ENCODE measurements at places on chromosomes 3 and 15. TPM values are rescaled to one million over a fixed set of nuclear protein-coding genes. Genes with fewer than 3 reads are reported as not detected.
A peak's percentile ranks its signal among the peaks of the same experiment; 100 is the strongest.

DNA sequence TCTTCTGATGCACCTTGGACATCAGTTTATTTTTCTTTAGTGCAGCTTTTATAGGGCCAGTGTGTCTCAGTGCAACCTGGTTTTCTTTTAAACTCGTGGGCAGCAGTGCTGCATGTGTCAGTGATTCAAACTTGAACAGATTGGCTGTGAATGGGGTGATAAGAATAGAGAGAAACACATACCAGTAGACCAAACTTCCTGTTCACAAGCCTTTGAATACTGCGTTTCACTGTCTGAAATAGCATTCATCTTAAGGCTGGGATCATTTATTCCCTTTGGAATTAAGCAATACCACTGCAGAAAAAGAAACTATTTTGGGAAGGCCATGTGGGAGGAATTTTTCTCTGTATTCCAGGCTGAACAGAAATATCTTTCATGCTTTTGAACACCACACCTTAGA, 51.7 kb downstream of the PHLDB2 start:
- no peaks in the 10 kb centered on the region for H3K27me3 ChIP-seq
- peaks cover 50% of the 10 kb centered on the region for H3K36me3 ChIP-seq
- no peak overlapping the region for H3K27ac ChIP-seq
- peaks cover 29% of the 10 kb centered on the region for H3K4me1 ChIP-seq
- DNase-seq, result no peak
- no peak overlapping the region for H3K4me3 ChIP-seq

- H3K4me1 ChIP-seq, result no peaks in the 10 kb centered on the region
- H3K27ac ChIP-seq, result no peak overlapping the region
- DNase-seq, result no peak
- H3K36me3 ChIP-seq, result no peaks in the 10 kb centered on the region
- H3K4me3 ChIP-seq, result no peak overlapping the region
- H3K27me3 ChIP-seq, result no peaks in the 10 kb centered on the region
Measured at GRCh38 chr3:58508437-58508836, 16.5 kb downstream of the KCTD6 start.

The SLC28A2 gene
- not detected for total RNA-seq

The SCN11A gene
- not detected for total RNA-seq

The GOLGA8G gene
- 0.25 TPM for total RNA-seq

The ALPK3 gene
- total RNA-seq, result not detected

The CLDN18 gene
- not detected for total RNA-seq

The BFSP2 gene
- total RNA-seq, result not detected

- H3K36me3 ChIP-seq, result no peaks in the 10 kb centered on the region
- H3K27me3 ChIP-seq, result peaks cover 6% of the 10 kb centered on the region
- H3K27ac ChIP-seq, result no peak overlapping the region
- no peak for DNase-seq
Measured at GRCh38 chr15:33148129-33148751, 46.3 kb downstream of the FMN1 start.

DNA sequence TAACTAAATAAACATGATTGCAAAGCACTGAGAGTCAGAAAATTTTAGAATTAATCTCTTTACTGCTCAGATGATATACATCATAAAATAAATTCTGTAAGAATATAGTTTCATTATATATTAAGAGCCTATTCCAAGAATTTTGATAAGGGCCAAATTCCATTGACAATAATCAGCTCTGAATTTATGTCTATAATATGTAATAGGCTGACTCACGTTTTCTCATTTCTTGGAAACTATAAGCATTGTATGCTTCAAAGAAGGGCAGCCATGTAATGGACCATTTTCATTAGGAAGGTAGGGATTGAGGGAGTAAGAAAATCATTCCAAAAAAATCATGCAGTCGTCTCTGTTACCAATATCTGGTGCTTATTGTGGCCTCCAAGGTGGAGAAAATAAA, 315.9 kb downstream of the ZIC4 start:
- no peaks in the 10 kb centered on the region for H3K4me1 ChIP-seq
- DNase-seq, result no peak
- H3K27me3 ChIP-seq, result no peaks in the 10 kb centered on the region

The EXD1 gene
- not detected for total RNA-seq

DNA sequence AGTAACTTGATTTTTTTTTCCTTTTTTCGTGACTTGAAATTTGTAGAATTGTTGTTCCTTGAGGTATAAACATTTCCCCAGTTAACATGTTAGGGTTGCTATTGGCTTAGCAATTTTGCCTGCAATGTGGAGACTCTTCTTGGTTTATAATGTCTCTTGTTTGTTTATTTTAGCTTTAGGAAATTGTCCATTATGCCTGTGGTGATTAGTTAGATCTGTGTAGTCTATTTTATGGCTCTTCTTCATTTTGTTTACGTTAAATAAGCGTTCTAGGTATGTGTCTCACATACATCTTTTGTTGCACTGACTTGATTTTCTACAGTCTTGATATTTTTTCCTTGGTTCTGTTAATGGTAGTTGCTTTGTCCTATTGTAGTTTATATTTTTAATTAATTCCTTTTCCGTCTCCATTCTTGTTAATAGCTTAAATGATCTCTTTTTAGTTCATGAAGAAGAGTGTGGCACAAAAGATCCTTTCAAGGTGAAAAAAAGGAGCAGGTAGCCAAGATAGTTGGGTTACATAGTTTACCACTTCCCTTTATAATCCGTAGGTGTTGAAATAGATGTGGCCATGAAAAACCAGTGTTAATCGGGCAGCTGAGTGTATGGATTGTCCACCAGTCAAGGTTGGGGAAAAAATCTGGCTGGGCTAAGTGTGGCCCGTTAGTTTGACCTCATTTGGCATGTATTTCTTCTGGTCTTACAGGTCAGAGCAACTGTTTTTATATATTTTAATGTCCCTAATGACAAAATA, 12.1 kb downstream of the IQGAP1 start:
- H3K27me3 ChIP-seq, result no peaks in the 10 kb centered on the region
- peaks cover 14% of the 10 kb centered on the region for H3K36me3 ChIP-seq
- H3K27ac ChIP-seq, result peak overlapping the region; percentile 79
- peaks cover 44% of the 10 kb centered on the region for H3K4me1 ChIP-seq
- peak; percentile 49 for DNase-seq

- no peaks in the 10 kb centered on the region for H3K27me3 ChIP-seq
- peaks cover 56% of the 10 kb centered on the region for H3K4me1 ChIP-seq
- H3K27ac ChIP-seq, result peak overlapping the region; percentile 80
- H3K4me3 ChIP-seq, result no peak overlapping the region
Measured at GRCh38 chr3:111863942-111864694, 5.1 kb downstream of the PHLDB2 start.

The ZDHHC19 gene
- total RNA-seq, result not detected

The MITF gene
- total RNA-seq, result 16.5 TPM

DNA sequence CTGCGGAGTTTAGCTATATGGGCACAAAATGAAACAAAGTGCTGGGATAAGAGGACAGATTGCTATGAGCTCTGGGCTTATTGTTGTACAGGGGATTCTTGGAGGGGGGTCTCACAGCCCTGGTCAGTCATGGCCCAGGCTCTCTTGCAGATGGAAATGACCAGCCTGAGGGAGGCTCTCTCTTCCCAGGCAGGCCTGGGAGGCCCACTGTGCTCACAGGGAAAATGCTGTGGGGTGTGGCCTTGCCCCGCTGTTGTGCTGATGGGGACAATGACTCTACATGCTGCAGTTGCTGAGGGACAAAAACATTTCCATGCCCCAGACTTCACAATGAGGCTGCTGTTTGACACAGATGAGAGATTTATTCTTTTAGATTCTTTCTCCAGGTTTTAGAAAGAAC, 202.2 kb downstream of the KLF13 start:
- H3K4me3 ChIP-seq, result no peak overlapping the region
- H3K27me3 ChIP-seq, result peaks cover 7% of the 10 kb centered on the region
- no peak overlapping the region for H3K27ac ChIP-seq

The SMCO1 gene
- not detected for total RNA-seq

DNA sequence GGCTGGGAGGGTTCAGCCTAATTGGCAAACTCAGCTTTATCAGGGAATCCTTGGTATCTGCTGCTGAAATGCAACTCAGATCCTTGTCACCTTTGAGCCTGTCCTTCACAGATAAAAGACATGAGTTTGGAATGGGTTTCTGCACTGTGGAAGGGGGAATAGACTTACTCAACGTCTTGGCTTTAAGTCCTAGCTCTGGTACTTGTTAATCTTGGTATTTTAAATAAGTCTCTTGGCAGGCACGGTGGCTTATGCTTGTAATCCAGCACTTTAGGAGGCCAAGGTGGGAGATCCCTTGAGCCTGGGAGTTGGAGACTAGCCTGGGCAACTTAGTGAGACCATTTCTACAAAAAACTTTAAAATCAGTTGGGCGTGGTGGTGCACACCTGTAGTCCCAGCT, 55.1 kb upstream of the ATOSA start:
- H3K4me1 ChIP-seq, result peaks cover 22% of the 10 kb centered on the region
- H3K36me3 ChIP-seq, result no peaks in the 10 kb centered on the region
- no peaks in the 10 kb centered on the region for H3K27me3 ChIP-seq
- DNase-seq, result no peak

GRCh38 chr3:78761126-78761525, 1006.7 kb downstream of the ROBO1 start:
- no peaks in the 10 kb centered on the region for H3K36me3 ChIP-seq
- no peak for DNase-seq
- H3K4me1 ChIP-seq, result no peaks in the 10 kb centered on the region
- no peak overlapping the region for H3K4me3 ChIP-seq
- no peaks in the 10 kb centered on the region for H3K27me3 ChIP-seq

DNA sequence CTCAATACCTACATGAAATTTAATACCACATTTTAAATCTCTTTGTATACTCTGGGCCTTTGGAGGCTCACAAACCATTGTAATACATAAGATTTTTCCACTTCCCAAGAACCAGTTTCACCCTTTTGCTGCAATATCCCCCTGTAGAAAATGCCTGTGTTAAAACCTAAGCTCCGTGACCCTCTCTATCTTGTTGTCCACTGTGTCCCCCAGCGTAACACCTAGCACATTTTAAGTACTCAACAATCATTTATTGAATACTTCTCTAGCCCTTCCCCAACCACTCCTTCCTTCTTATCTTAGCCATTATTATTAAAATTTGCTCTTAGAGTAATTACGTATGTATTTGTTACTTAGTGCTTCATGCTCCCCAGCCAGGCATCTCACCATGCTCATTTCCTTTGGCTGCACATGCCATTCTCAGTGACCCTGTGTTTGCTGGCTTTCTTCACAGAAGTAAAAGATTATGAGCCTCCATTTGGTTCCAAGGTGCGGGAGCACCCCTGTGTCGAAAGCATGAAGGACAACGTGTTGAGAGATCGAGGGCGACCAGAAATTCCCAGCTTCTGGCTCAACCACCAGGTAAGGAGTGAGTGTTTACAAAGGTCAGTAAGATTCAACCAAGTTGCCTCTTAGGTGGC, 81.6 kb downstream of the TGFBR2 start:
- H3K27me3 ChIP-seq, result no peaks in the 10 kb centered on the region

The NANOGP8 gene
- not detected for total RNA-seq
